ENCODE measurements at places on chromosomes 5 and 9.

DNA sequence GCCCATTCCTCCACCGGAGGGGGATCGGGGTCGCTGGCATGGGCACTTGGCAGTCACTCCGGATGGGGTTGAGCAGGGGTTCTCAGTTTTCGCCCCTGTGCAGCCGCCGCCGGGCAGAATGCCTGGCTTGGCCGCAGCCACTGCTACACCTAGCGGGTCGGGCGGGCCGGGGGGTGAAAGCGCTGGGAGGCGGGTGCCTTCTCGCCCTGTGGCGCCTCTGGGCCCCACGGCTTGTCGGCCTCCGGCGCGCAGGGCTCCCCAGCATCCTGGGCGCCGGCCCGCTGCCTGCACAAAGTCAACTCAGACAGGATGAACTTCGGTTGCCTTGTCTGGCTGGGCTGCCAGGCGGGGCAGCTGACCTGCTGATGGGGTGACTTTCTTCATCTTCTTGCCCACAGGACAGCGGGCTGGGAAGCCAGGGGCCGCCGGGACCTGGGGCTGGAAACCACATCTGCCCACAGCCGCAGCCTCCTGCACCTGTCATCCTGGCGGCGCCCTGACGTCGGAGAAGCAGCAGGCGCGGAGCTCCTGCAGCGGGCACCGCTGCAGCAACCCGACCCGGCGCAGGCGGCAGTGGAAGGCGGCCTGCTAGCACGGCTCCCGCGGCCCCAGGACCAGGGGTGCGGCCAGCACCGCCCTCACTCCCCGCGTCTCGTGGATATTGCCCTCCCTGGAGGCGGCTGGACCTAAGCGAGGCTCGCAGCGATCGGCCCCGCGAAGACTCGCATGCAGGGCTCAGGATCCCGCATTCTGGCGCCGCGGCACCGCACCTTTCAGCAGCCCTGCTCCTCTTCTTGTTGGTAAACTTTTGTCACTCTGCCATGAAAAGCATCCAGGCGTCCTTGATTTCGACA lies 1.3 kb upstream of the ANKRD18A start:
- DNase-seq = peak; percentile 75

DNA sequence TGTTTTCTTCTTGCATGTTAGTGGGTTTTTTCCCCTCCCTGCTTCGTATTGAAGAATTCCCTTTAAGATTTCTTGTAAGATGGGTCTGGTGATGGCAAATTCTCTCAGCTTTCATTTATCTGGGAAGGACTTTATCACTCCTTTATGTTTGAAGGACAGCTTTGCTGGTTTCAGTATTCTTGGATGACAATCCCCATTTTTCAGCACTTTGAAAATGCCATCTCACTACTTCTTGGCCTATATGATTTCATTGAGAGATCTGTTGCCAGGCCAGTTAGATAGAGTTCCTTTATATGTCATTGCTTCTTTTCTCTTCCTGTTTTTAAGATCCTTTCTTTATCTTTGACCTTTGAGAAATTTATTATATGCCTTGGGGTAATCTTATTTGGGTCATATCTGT lies 106.3 kb downstream of the KDM4C start:
- DNase-seq = no peak

GRCh38 chr5:15579193-15579990 lies 79.4 kb downstream of the FBXL7 start:
- no peak for DNase-seq

DNA sequence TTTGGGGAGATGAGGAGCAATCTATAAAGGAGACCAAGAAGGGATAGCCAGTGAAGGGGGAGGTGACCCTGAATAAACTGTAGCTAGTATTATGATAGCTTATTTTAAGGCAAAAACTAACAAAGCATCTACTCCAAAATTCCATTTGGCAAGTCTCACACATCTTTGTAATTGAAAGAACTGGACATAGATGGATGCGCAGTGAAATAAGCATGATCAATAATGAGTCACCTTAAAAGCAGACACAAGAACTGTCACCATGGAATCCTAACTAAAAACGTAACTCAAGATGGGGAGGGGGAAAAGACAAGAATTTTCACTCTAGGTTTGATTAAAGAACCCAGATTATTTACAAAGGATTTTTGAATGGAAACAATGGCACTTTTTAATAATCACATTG lies 164.5 kb downstream of the MED27 start:
- DNase-seq = no peak

- no peak for DNase-seq
Measured at GRCh38 chr9:12833701-12834100, 58.9 kb downstream of the LURAP1L start.

DNA sequence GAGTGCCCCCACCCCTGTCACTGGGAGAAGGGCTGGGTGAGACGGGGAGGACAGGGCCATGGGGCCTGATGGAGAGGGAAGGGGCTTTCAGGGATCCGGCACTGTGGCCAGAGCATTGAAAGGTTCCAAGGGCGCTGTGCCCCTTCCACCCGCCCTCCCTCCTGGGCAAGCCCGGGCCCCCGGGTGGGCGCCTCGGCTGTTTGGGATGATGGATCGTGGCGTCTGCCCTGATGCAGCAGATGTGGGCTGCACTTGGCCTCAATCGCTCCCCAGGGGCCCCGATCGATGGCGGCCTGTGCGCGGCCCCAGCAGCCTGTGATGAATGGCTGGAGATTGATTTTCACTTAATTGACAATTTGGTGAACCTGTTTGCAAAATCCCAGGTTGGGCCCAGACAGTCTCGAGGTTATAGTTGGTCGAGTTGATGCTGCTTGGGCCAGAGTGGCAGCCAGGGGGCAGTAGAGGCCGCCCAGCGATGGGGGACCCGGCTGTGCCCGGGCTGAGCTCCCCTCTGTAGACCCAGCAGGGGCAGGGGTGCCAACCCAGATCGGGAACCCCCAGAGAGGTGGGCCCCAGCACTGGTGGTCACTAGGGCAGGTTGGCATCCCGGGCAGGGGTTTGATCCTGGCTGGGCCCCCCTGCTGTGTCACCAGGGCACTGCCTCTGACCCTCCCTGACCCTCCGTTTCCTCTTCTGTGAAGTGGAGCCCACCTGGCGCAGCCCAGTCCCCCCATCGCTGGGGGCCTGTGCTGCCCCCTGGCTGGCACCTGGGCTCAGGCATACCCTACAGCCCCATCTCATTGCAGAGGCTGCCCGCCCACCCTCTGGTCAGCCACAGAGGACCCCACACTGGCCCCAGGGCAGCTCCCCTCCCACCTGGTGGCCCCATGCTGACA lies 34.7 kb downstream of the LHX3 start:
- peak; percentile 85 for DNase-seq

DNA sequence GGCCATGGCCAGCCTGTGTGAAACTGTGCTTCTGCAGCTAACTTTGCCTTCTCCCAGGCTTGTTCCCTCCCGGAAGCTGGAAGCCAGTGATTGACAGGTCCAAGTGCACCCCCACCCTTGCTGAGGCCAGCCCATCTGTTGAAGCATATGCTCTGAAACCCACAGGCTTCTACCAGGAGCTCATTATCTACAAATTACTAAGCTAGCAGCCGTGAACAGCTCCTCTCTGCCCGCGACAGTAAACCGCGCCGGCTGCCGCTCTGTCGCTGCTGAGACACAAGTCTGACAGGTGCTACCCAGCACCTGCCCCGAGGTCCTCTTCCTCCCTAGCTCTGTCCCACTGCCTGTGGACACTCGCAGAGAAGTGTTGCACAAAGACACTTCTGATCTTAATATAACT lies 490.9 kb downstream of the GADD45G start:
- DNase-seq = no peak

DNA sequence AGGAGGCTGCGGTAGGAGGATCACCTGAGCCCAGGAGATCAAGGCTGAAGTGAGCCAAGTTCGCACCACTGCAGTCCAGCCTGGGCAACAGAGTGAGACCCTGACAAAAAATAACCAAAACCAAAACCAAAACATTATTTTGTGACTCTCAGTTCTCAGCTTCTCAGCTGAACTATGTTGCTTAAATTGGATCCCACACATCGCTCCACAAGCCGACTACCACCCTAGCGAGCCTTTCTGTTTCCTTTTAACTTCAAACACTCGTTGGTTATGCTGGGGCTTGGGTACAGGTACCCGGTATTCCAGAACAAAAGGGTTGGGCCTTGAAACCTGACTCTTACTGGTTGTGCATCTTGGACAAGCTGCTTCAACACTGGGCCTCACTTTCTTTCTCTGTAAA lies 3.8 kb upstream of the PTGS1 start:
- DNase-seq = no peak

- no peak for DNase-seq
Measured at GRCh38 chr9:91341258-91341746, 20.4 kb downstream of the AUH start.

DNA sequence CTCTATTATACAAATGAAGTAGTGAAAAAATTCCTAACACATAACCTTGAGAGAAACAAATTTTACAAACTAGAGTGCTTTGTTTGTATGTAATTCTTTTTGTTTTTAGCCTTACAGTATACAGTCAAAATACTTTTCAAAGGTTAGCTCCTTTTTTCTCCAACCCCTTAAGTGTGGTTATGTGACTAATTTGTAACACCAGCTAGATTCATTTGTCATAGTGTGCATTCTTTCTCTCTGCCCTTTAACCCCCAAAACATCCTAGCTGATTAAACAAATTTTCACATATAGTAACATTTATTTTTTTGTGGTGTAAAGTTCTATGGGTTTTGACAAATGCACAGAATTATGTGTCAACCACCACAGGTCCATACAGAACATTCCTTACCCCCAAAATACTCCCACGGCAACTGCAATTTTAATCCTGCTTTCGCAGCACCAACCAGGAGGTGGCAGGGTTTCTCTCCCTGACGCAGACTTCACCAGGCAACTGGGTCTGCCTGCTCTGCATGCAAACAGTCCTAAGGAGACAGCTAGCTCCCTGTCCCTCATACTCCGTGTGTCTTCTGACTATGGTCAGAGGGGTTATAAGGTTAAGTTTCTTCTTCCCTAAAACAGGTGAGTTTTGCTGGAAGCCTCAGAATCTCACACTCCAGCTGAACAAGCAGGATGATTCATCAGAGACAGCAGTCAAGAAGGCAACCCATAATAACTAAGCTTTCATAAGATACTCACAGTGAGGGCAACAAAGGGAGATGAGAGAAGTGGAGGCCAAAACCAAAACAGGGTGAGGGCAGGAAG lies 44.5 kb upstream of the NR5A1 start:
- DNase-seq = no peak

GRCh38 chr9:98451576-98451975 lies 196.1 kb upstream of the TBC1D2 start:
- no peak for DNase-seq

DNA sequence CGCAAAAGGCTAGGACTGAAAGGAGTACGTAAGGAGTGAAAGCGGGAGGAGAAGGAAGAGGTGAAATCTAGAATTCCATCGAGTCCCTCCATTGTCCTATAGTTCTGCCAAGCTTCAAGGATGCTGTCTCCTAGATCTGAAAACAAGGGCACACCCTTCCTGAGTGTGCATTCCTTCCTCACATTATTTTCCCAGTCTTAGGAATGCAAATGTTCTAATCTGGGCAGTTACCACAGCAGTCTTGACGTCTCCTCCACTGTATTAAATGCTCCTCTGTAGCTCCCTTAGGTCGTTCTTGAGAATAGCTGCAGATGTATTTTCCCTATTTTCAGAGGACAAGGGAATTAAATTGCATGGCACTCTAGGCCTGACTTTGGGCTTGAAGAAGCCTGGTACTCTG lies 127.6 kb downstream of the SLIT3 start:
- no peak for DNase-seq

GRCh38 chr9:109013679-109014607 lies 644 bp upstream of the CTNNAL1 start:
- DNase-seq = no peak

- peak; percentile 62 for DNase-seq
Measured at GRCh38 chr5:157100140-157100679, 8.6 kb downstream of the HAVCR2 start.

GRCh38 chr5:88826646-88827585 lies 56.1 kb downstream of the MEF2C start:
- no peak for DNase-seq

GRCh38 chr9:15086778-15087324 lies 176.6 kb upstream of the FREM1 start:
- no peak for DNase-seq

GRCh38 chr9:109733690-109734089 lies 46.3 kb upstream of the PALM2AKAP2 start:
- DNase-seq = no peak

DNA sequence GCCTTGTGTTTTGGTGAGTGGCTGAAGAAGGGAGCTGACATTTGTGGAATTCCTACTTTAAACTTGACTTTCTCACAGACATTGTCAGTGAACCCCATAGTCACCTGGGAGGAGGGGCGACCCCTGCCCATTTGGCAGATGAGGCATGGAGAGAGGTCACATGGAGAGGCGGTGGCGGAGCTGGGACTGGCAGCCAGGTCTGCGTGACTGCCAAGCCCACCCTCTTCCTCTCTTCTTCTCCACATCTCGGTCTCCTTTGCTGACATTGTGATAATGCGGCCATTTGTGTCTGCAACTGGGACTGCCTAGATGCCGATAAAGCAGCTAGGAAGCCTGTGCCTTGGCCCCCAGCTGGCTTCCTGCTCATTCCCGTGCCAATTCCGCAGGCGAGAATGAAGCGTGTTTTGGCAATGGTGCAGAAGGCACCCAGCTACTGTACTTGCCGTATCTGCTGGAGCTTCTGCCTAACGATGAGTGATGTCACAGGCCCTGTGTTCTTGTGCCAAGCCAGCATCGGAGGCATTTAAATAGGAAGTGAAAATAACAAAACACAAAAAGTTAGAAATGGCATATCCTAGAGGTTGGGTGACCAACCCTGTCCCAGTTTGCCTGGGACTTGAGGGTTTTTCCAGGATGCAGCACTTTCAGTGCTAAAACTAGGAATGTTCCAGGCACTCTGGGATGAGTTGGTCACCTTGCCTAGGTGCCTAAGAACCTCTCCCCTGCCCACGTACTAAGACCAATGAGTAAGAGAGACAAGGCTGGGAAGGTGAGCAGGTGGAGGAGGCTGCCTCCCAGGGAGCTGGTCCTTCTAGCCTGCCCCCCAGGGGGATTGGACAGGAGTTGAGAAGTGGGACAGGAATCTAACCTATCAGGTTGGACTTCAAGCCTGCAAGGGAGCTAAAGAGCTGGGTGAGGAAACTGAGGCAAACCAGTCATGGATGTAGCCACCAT lies 23.6 kb downstream of the OLFML2A start:
- no peak for DNase-seq

- no peak for DNase-seq
Measured at GRCh38 chr9:124569942-124570341, 62.7 kb upstream of the NR5A1 start.

GRCh38 chr5:72508241-72509170 lies 1.3 kb upstream of the ZNF366 start:
- DNase-seq = no peak

DNA sequence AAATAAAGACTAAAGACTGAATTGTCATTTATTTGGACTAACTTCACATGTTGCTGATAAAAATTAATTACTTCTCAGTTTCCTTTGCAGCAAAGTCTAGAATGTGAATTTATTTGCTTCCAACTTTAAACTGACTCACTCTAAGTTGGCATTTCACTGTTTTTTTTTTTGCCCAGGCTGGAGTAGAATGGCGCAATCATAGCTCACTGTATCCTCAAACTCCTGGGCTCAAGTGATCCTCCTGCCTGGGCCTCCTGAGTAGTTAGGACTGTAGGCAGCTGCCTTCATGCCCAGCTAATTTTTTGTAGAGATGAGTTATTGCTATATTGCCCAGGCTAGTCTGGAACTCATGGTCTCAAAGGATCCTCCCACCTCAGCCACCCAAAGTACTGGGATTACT lies 3.5 kb downstream of the CCNB1 start:
- no peak for DNase-seq
